ENCODE measurements at places on chromosomes 3 and 15.
A peak's percentile ranks its signal among the peaks of the same experiment; 100 is the strongest.

DNA sequence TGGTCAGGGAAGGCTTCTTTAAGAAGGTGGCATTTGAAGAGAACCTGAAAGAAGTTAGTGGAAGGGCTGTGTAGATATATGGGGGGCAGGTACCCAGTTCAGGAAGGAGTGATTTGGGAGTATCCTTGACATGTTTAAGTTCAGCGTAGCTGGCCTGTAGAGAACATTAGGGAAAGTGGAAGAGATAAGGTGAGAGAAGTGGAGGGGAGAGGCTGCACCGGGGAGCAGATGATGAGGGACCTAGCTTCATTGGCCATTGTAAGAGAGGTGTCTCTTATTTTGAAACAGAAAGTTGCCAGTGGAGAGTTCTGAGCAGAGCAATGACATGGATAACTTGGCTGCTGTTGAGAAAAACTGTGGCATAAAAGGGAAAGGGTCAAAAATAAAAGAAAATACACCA lies 44.6 kb upstream of the MME start:
- no peak for DNase-seq

DNA sequence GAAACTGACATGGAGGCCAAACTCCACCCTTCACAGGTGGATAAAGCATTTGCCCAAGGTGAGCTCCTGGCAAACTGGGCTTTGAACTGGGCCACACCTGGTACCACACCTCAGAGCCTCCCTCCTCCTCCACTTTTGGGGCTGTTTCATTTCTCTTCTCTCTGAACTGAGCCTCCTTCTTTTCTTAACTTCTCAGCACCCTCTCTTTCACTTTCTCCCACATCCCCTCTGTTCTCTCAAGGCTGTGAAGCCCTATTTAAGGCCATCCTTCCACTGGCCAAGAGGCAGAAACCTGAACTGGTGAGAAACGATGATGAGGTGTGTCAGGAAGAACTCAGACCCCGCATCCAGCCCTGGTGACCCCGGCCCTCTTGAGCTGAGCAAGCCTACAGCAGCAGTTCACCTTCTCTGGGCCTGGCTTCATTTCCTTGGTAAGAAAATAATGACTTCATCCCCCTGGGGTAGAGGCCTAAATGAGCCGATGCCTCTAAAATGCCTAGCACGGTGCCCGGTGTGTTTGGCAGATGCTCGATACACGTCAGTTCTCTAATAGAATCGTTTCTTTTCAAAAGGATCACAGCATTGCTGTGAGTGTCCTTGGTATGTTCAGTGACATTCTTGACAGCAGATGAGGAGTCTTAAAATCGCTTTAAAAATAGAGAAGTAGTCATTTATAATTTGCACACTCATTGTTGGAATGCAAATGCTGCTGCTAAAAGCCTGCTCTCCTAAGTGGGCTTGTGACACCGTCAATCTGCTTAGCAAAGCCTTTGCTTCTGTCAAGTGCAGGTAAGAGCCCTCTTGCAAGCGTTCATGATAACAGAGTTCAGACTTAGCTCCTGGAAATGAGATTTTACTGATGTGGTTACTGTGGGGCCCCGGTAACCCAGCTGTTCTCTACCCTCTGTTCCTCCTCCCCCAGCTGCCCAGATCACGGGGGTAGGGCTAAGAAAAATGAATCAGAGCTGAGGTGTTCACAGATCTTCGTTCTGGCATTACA lies 97.7 kb upstream of the ATP2B2 start:
- DNase-seq = no peak

DNA sequence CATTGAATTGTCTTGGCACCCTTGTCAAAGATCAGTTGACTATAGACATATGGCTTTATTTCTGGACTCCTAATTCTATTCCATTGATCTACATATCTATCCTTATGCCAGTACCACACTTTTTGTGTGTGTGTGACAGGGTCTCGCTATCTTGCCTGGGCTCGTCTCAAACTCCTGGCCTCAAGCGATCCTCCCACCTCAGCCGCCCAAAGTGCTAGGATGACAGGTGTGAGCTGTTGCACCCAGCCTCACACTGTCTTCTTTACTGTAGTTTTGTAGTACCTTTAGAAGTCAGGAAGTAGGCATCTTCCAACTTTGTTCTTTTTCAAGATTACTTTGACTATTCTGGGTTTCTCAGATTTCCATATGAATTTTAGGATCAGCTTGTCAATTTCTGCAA lies 24.3 kb downstream of the CDAN1 start:
- no peak for DNase-seq

- peak; percentile 12 for DNase-seq
These were observed 1375.1 kb upstream of the ALCAM start for GRCh38 chr3:103991461-103992115.
